Activated gamma-delta T cell treated with Interleukin-2 at 50 U/mL for 16 hours (primary cell): ENCODE measurements at places on chromosomes 13 and 19.

DNA sequence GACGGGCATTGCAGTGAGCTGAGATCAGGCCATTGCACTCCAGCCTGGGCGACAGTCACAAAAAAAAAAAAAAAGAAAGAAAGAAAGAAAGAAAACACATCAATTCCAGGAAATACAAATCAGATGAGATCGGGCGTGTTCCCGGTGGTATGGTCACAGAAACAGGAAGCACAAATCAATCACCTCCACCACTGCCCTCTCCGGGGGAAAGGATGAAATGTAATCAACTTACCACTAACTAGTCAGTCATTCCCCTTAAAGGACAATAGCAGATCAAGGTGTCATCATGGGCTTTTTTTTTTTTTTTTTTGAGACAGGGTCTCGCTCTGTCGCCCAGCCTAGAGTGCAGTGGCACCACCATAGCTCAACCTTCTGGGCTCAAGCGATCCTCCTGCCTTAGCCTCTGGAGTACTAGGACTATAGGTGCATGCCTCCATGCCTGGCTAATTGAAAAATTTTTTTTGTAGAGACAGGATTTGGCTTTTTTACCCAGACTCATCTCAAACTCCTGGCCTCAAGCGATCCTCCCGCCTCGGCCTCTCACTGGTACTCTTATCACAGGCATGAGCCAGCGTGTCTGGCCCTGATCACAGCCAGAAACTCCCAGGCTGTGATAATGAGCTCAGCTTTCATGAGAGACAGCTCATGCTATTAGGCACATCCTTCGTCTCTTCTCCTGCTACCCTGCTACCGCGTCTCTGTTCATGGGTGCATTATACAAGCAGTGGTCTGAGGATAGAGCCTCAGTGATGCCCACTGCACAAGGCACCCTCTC lies 6.8 kb upstream of the DPRX start:
- DNase-seq = no peak

DNA sequence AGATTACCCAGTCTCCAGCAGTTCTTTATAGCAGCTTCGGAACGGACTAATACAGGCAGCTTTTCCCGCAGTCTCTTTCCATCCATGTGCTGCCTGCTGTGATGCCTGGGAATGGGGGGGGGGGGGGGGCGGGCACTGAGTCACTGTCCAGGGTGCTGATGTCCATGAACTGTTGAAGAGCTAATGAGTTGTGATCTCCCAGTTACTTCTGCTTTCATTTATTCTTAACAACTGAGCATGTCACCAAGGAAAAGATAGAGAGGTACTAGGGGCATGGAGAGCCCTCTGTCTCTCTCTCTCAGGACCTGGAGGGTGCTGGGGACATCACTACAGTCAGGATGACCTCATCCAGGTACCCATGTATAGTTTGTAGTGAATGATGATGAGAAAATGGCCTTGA lies 20.3 kb upstream of the CEACAM1 start:
- DNase-seq = no peak

GRCh38 chr19:43719918-43720317 lies 4.0 kb downstream of the IRGC start:
- no peak for DNase-seq

GRCh38 chr19:44694184-44694579 lies 4.8 kb upstream of the CEACAM16 start:
- DNase-seq = no peak

GRCh38 chr13:25468325-25469168 lies 96.8 kb downstream of the ATP8A2 start:
- DNase-seq = no peak
